ENCODE measurements at places on chromosomes 13 and 19.
A peak's percentile ranks its signal among the peaks of the same experiment; 100 is the strongest.

DNA sequence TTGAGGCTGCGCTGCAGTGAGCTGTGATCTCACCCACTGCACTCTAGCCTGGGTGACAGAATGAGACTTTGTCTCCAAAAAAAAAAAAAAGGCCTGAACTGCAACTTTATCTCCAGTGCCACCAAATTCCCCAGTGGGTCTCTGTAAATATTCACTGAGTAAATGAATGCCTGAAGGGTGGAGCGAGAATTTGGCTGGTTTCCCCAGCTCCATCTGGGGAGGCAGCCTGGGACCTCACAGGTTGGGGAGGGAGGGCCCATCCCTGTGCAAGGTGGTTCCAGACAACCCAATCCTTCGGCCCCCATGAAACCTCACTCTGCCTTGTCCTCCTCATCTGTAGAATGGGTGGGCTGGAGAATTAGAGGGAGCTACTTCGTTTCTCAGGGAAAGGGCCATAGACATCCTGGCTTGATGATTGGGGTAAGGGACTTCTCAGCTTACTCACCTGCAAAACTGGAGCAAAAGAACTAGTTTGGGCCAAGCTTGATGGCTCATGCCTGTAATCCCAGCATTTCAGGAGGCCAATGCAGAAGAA is 4.2 kb upstream of the PKN1 start:
- DNase-seq = no peak
- H3K27ac ChIP-seq = no peak overlapping the region
- H3K4me1 ChIP-seq = peaks cover 18% of the 10 kb centered on the region
- H3K27me3 ChIP-seq = peaks cover 4% of the 10 kb centered on the region
- H3K4me3 ChIP-seq = no peak overlapping the region

GRCh38 chr13:25746131-25746530 is 305.7 kb downstream of the SHISA2 start:
- no peaks in the 10 kb centered on the region for H3K4me1 ChIP-seq
- H3K27me3 ChIP-seq = no peaks in the 10 kb centered on the region
- no peak for DNase-seq
- H3K27ac ChIP-seq = no peak overlapping the region
- no peaks in the 10 kb centered on the region for H3K36me3 ChIP-seq
- no peak overlapping the region for H3K4me3 ChIP-seq

DNA sequence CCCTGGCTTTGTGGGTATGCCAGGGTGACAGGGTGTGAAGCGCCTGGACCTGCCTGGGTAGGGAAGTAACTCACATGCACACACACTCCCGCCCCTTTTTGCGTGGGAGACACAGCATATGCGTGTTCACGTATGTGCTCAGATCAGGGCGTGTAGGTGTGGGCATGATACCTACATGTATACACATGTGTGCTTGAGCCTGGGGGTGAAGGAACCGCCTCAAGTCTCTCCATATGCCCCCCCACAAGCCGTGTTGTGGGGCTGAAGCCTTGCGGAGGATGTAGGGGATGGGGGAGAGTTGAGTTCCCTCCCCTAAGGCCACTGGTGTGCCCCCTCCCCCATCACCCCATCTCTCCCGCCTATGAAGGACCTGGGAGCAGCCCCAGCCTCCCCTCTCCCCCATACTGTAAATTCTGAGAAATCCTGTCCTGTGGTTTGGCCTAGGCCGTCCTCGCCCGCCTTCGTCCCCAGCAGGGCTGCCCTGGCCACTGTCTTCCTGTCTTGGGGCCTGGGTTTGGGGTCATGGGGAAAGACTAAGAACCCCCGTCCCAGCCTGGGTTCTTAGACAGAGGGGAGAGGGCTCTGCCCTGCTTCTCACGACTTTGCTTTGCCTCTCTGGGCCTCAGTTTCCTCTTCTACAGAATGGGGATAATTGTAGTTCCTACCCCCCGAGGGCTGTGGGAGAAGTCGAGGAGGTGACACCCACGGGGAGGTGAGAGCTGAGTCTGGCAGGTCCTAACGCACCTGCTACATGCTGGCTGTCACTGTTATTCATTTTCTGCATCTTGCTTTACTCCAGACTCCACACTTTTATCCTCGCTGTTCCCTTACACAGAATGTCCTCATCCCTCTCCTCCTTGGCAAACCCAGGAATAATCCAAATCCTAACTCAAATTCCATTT is 14.3 kb downstream of the ACTL9 start:
- H3K36me3 ChIP-seq = no peaks in the 10 kb centered on the region
- no peak overlapping the region for H3K27ac ChIP-seq
- H3K4me1 ChIP-seq = peaks cover 28% of the 10 kb centered on the region
- no peak for DNase-seq
- no peak overlapping the region for H3K4me3 ChIP-seq

- no peak overlapping the region for H3K27ac ChIP-seq
- DNase-seq = no peak
- peaks cover 1% of the 10 kb centered on the region for H3K36me3 ChIP-seq
- no peaks in the 10 kb centered on the region for H3K4me1 ChIP-seq
- no peaks in the 10 kb centered on the region for H3K27me3 ChIP-seq
These were observed 1564.3 kb upstream of the PRR20A start for GRCh38 chr13:55576389-55576788.

- H3K27ac ChIP-seq = no peak overlapping the region
- H3K36me3 ChIP-seq = no peaks in the 10 kb centered on the region
- peaks cover 5% of the 10 kb centered on the region for H3K27me3 ChIP-seq
- no peak overlapping the region for H3K4me3 ChIP-seq
- no peak for DNase-seq
- H3K4me1 ChIP-seq = no peaks in the 10 kb centered on the region
These were observed 102.8 kb downstream of the EFNB2 start for GRCh38 chr13:106432636-106433035.

DNA sequence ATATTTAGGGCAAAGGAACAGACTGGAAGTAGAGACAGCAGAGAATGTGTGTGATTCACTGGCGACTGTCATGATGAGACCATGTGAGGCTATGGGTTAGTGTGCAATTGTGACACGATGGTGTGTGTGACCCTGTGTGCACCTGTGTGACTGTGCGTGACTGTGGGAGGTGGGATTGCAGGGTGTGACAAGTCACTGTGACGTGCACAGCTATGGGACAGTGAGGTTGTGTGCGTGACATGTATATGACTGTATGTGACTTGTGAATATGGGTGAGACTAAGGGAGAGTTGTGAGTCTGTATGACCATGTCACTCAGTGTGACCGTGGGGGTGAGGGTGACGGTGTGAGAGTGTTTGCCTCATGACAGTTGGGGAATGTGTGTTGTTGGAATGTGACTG is 3.4 kb upstream of the GIPR start:
- H3K27ac ChIP-seq = no peak overlapping the region
- no peak overlapping the region for H3K4me3 ChIP-seq
- no peak for DNase-seq
- H3K4me1 ChIP-seq = peaks cover 23% of the 10 kb centered on the region
- peaks cover 17% of the 10 kb centered on the region for H3K27me3 ChIP-seq

GRCh38 chr13:83943530-83944279 is 61.4 kb upstream of the SLITRK1 start:
- no peak overlapping the region for H3K4me3 ChIP-seq
- DNase-seq = no peak
- H3K4me1 ChIP-seq = no peaks in the 10 kb centered on the region
- no peaks in the 10 kb centered on the region for H3K36me3 ChIP-seq
- H3K27ac ChIP-seq = no peak overlapping the region

DNA sequence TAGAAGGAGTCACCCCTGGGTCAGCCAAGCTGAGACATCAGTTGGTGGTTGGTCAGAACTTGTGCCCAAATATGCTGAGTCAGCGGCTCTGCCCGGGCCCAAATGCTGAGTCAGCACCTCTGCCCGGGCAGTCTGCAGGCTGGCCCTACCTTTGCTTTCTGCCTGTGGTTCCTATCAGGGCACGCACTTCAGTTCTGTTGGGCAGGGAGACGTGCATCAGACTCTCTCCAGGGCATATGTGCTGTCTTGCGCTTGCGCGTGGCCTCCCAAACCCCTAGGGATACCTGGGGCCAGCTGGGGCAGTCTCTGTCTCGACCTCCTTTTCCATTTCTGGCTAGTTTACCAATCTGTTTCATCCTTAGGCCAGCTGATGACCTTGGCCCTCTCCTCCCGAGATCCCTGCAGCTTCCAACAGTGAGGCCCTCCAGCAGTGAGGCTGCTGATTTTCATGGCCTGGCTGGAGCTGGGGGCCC is 24.4 kb upstream of the LDLR start:
- no peaks in the 10 kb centered on the region for H3K27me3 ChIP-seq
- H3K4me1 ChIP-seq = peaks cover 1% of the 10 kb centered on the region
- no peak for DNase-seq
- peaks cover 25% of the 10 kb centered on the region for H3K36me3 ChIP-seq

- no peak overlapping the region for H3K27ac ChIP-seq
- no peak overlapping the region for H3K4me3 ChIP-seq
- DNase-seq = no peak
These were observed 616 bp downstream of the CDX2 start for GRCh38 chr13:27968316-27969081.

DNA sequence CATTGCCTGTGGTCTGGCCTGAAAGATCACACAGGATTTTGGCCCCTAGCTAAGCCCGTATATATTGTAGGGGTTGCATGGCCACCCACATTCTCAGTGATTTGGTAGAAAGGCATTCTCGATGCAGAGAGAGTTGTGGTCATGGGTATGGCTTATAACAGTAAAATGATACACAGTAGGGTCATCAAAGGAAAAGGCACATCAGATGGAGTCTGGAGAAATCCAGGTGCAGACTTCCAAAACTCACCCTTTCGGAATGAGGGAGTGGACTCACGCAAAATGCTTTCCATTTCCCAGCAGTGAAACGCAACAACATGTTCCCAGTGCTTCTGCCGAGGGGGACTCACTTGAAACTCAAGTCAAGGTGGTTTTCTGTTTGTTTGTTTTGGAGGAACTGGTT is 802.5 kb upstream of the SLITRK1 start:
- no peaks in the 10 kb centered on the region for H3K36me3 ChIP-seq
- H3K4me3 ChIP-seq = no peak overlapping the region
- no peak for DNase-seq
- H3K27ac ChIP-seq = no peak overlapping the region

DNA sequence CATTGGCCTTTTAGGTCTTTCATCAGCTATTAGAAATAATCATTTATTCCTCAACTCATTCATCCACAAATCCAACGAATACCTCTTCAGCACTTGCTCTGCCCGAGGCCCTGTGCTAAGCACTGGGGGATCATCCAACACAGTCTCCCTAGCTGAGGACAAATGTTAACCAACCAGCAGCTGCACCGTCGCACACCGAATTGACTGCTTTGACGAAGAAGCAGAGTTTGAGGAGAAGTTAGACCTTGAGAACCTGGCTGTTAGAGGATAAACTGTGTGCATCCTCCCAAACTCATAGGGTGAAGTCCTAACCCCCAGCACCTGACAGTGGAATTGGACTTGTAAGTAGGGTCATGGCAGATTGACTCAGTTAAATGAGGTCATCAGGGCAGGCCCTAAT is 170.9 kb downstream of the USP12 start:
- no peaks in the 10 kb centered on the region for H3K36me3 ChIP-seq
- no peak overlapping the region for H3K4me3 ChIP-seq
- H3K27ac ChIP-seq = no peak overlapping the region
- H3K4me1 ChIP-seq = peaks cover 19% of the 10 kb centered on the region
- peaks cover 36% of the 10 kb centered on the region for H3K27me3 ChIP-seq
- DNase-seq = no peak

DNA sequence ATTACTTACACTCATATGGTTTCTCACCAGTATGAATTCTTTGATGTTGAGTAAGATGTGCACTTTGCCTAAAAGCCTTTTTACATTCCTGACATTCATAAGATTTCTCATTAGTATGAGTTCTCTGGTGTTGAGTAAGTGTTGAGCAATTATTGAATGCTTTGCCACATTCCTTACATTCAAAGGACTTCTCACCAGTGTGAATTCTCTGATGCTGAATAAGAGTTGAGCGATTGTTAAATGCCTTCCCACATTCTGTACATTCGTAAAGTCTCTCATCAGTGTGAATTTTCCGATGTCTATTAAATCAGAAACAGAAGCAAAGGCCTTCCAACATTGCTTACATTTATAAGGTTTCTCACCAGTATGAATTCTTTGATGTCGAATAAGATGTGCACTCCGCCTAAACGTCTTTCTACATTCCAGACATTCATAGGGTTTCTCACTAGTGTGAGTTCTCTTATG is 14.2 kb upstream of the ZFP30 start:
- no peaks in the 10 kb centered on the region for H3K4me1 ChIP-seq
- H3K27ac ChIP-seq = no peak overlapping the region
- no peaks in the 10 kb centered on the region for H3K27me3 ChIP-seq
- DNase-seq = no peak
- no peak overlapping the region for H3K4me3 ChIP-seq

- peak; percentile 83 for DNase-seq
- H3K27me3 ChIP-seq = peaks cover 15% of the 10 kb centered on the region
- H3K4me1 ChIP-seq = peaks cover 39% of the 10 kb centered on the region
- H3K4me3 ChIP-seq = peak overlapping the region; percentile 75
- no peaks in the 10 kb centered on the region for H3K36me3 ChIP-seq
These were observed 86.0 kb downstream of the GADD45B start for GRCh38 chr19:2561895-2562294.

- no peaks in the 10 kb centered on the region for H3K27me3 ChIP-seq
- H3K4me1 ChIP-seq = peaks cover 36% of the 10 kb centered on the region
- H3K4me3 ChIP-seq = no peak overlapping the region
These were observed 17.2 kb downstream of the MBNL2 start for GRCh38 chr13:97239306-97239705.

- no peaks in the 10 kb centered on the region for H3K36me3 ChIP-seq
- DNase-seq = no peak
- no peak overlapping the region for H3K4me3 ChIP-seq
- H3K4me1 ChIP-seq = peaks cover 4% of the 10 kb centered on the region
- no peak overlapping the region for H3K27ac ChIP-seq
These were observed 3.6 kb upstream of the KANK2 start for GRCh38 chr19:11200931-11201330.

GRCh38 chr13:96091164-96092117 is 1.5 kb downstream of the HS6ST3 start:
- no peak overlapping the region for H3K4me3 ChIP-seq
- no peak overlapping the region for H3K27ac ChIP-seq

- peak overlapping the region; percentile 45 for H3K27ac ChIP-seq
- H3K27me3 ChIP-seq = no peaks in the 10 kb centered on the region
- peaks cover 75% of the 10 kb centered on the region for H3K4me1 ChIP-seq
- H3K4me3 ChIP-seq = no peak overlapping the region
These were observed 181.6 kb downstream of the KLF12 start for GRCh38 chr13:73952648-73953047.

- H3K36me3 ChIP-seq = no peaks in the 10 kb centered on the region
- H3K27ac ChIP-seq = no peak overlapping the region
- H3K27me3 ChIP-seq = no peaks in the 10 kb centered on the region
- no peak for DNase-seq
These were observed 18.6 kb downstream of the FCGBP start for GRCh38 chr19:39915848-39916215.
